ENCODE measurements at places on chromosomes 7 and 10.
A peak's percentile ranks its signal among the peaks of the same experiment; 100 is the strongest.

DNA sequence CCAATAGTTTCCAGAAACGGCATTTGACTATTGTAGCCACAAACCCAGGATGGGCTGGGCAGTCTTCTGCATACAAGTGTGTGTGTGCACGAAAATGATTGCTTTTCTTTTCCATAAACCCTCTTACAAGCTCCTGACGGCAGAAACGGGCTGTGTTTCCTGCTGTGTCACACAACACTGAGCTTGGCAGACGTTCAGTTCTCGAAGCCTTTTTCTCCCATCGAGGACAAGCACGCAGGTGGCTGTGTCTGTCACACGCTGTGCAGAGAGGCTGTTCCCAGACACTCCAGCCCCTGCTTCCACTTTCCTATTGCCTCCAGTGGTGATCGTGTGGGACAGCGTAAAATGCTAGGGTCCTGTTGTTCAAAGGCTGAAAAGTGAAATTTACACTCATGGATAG lies 32.1 kb downstream of the RBAK start:
- DNase-seq, result no peak

GRCh38 chr10:105188737-105189462 lies 547.8 kb downstream of the SORCS3 start:
- DNase-seq, result no peak

DNA sequence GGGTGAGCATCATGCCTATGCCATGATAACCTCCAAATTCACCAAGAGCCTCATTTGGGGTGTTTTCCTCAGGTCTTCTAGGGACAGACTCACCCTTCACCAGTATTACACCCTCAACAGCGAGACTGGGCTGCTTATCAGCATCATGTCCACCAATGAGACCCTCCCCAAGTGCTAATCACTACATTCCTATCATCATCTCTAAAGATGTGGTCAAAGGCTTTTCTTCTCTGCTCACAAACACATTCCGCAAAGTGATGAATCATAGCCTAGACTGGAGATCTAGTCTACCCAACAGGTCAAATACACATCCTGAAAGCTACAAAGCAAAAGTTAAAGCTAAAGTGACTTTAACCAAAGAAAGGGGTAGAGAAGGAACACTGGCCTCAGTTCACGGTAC lies 75.3 kb upstream of the C7orf33 start:
- DNase-seq, result no peak

- DNase-seq, result no peak
Measured at GRCh38 chr7:107315716-107316220, 147.0 kb downstream of the HBP1 start.

GRCh38 chr7:26490640-26491624 lies 199.3 kb downstream of the SNX10 start:
- DNase-seq, result no peak

- no peak for DNase-seq
Measured at GRCh38 chr10:26242706-26243350, 26.3 kb downstream of the GAD2 start.

DNA sequence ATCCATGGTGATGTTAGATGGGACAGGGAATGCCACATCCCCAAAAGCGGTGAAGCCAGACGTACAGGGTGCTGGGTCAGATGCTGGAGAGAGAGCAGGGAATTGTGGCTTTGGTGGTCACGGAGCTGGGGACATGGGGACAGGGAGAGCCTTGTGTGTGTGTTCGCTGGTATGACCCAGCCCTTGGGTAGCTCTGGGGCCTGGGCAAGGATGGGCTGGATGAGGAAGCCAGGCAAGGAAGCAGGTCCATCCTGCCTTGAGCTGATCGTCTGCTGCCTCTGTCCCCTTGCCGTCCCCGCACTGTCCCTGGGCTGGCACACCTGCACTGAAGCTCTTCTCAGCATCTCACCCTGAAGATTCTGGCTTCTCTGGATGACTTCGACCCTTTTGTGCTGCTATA lies 15.4 kb upstream of the CLDN4 start:
- DNase-seq, result no peak

DNA sequence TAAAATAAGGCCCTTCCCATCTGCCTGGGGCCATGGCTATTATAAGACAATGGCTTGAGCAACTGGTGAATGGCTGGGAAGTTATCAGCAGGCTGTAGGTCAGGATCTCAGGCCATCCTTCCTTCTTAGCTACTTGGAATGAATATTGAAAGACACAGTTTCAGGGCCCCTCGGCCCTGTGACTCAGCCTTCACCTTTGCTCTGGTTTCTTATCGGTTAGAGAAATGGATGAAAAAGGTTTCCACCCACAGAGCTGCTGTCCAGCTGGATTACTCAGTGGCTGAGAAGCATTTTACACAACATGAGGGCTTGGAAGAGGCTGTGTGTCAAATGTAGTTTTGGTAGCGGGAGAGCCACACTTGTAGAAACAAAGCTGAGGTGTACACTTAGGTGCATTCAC lies 9.4 kb downstream of the ACSL5 start:
- DNase-seq, result no peak

- DNase-seq, result no peak
Measured at GRCh38 chr10:122282253-122282671, 11.2 kb downstream of the BTBD16 start.

DNA sequence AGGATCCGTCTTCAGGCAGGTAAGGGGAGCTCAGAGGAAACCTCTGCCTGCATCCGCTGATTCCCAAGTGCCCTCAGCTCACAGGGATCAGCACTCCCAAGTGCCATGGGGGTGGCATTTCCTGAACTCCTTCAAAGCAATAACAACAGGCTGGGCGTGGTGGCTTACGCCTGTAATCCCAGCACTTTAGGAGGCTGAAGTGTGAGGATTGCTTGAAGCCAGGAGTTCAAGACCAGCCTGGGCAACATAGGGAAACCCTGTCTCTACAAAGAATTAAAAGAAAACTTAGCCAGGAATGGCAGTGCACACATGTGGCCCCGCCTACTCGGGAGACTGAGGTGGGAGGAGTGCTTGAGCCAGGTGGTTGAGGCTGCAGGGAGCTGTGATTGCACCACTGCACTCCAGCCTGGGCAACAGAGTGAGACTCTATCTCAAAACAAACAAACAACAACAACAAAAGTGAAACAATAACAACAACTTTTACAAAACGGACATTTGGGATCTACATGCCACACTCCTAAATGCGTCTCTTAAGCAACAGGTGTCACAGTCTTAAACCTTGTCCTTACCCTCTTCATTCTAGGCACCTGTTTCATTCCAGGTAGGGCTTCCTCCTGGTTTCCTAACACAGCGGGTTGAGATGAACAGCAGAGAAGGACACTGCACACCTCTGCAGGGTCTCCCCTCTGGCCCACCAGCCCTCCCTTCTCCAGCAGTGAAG lies 73.8 kb downstream of the PAXIP1 start:
- DNase-seq, result no peak

- peak; percentile 38 for DNase-seq
Measured at GRCh38 chr10:115830265-115830970, 442.6 kb downstream of the GFRA1 start.

DNA sequence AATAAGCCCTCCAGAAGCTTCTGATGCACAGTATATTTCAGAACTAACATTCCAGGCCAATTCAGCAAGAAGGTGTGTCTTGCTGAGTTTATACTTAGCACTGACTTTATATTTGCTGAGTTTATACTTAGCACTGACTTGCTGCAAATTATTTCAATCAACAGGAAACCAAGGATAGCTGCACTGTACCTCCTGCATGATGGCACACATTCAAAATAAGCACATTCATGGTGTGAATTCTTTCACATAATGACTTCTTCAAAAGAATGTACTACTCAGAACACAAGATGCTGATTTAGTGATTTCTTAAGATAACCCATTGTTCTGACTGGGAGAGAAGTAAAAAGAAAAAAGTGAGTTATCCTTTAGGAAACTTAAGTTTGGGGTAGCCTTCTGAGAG lies 52.0 kb downstream of the JAZF1 start:
- DNase-seq, result peak; percentile 66

DNA sequence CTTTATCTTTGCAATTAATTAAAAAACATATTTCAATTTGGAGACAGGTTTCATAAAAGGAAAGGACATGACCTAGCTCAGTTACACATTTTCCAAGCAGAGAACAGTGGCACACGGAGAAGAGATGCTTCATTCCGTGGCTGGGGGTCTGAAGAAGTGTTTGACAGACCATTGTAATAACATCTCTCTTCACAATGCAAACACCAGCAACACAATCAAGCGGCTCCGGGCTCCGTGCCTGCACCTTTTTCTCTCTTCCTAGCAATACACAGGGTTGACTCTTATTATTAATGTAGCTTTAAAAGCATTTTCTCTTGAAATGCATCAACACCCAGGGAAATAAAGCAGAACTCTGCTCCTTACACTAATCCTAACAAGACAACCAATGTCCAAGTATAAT lies 261.0 kb upstream of the AOAH start:
- no peak for DNase-seq

GRCh38 chr10:6322805-6323204 lies 120.1 kb downstream of the PFKFB3 start:
- no peak for DNase-seq

DNA sequence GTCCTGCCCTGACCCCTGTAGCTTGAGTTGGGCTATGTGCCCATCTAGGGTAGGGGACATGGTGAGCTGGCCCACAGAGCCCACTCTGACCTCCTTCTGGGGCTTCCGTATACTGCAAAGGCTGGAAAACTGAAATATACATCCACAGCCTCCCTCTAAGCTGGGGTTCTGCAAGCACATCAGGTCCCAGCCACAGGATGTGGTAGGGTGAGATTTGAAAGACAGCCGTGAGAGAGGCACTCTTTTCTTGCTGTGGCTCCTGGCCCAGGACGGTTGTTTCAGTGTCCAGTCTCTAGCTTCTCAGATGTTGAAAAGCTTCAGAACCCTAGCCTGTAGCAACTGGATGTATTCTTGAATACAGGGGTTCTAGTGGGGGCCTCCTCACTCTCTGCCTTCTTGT lies 60.1 kb upstream of the ADRB1 start:
- DNase-seq, result no peak

- DNase-seq, result no peak
Measured at GRCh38 chr7:15219758-15220157, 317.2 kb upstream of the DGKB start.

GRCh38 chr10:124705817-124706461 lies 38.2 kb downstream of the FAM53B start:
- no peak for DNase-seq

- DNase-seq, result no peak
Measured at GRCh38 chr10:108789336-108789735, 1134.0 kb downstream of the XPNPEP1 start.

DNA sequence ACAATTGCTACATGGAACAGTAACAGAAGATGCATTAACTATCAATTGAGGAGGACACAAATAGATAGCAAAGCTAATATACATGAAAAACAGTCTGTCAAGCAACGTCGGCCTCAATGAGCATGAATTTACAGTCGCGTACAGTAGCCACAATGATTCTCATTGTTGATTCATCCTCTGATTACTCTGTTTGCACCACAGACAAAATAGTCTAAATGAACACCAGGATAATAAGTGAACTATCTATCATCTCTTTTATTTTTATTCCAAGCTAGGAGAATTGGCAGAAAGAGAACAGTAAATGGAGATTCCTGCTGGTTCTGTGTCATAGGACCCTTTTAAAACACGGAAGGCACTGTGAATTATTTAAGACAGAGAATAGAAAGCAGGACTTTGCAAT lies 108.5 kb downstream of the EVX1 start:
- DNase-seq, result no peak

- no peak for DNase-seq
Measured at GRCh38 chr7:39898867-39899266, 51.2 kb upstream of the CDK13 start.

DNA sequence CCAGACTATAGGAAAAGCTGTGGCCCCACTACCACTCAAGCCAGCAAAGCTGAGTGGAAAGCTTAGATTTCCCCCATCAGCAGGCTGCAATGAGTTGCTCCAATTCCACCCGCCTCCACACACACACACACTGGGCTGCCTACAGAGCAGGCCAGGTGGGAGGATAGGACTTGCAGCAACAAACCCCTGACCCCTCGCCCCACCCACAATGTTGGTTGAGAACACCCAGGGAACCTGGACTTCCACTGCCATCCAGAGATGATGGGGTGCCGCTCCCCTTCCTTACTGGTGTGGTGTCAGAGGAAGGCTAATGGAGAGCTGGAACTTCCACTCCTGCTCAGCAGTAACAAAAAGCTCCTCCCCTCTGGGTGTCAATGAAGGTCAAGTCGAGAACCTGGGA lies 16.8 kb upstream of the PLEKHA1 start:
- DNase-seq, result no peak

DNA sequence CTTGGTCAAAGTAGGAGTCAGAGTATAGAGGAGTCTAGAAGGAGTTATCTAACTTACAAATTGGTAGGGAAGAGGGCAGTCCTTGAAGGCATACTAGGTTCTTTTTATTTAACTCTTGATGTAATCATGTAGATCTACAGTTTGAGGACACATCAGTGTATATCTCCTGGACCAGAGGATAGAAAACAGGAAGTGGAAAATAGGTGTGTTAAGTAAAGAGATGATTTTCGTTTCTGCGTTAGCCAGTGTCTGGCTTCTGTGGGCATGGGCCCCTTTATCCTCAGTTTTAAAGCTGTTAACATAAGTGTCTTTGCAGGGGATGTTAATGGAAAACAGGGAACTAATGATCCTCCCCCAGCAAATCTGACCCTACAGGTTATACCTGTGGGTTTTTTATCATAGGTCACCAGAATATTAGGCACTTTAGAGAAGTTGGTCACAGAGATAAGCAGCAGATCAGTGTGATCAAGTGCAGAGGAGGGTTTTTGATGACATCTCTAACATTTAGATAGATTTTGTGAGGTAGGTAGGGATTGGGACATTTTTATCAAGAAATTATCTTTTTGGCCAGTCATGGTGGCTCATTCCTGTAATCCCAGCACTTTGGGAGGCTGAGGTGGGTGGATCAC lies 58.6 kb upstream of the PRSS1 start:
- DNase-seq, result no peak

GRCh38 chr7:130988443-130988842 lies 254.4 kb upstream of the KLF14 start:
- DNase-seq, result no peak

DNA sequence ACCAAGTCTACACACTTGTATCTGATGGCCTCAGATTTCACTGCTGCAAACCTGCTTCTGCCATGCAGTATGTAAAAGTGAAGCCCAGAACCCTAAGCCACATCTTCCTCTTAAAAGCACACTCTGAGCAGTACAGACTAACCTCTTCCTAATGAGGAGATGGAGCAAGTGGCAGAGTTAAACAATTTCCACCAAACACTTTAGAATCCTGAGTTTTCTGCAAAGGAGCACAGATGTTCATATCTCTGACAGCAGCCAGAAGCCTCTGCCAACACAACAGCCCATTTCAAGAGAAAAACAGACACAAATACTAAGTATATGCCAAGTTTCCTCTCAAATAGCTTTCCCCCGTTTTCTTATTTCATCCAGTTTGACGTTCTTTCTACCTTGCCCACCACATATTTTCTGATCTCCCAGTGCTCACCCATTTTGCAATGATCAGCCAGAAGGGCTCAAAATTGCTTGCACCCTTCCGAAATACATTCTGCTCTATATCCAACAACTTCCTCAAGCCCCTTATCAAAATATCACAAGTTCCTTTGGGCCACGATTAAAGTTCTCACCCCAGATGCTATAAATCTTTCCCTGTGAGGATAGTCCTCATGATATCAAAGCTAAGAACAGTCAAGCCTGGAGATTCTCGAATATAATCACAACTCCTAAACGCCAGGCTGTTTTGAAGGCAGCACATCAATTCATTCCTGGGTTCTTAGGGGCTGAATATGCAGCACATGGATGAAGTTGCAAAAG lies 27.5 kb downstream of the ELMO1 start:
- no peak for DNase-seq

- DNase-seq, result no peak
Measured at GRCh38 chr7:43522406-43523156, 60.3 kb upstream of the STK17A start.

All from AG04449 (cell line).